ENCODE measurements at places on chromosomes 3 and 15.

DNA sequence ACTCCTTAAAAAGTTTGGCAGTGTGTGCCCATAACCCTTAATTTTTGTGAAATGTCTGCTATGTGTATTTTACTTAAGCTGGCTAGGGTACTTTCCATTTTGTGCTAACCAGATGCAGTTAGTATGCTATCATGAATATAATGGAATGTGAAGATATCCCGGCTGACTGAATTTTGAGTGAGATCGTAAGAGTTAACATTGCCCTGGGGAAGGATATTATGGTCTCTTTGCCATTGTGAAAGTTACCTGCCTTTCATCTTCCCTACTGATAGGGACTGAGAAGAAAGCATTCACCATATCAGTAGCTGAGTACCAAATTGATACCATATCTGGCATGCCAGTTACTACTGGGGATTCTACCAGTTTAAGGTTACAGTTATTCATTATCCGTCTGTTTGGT is 243.2 kb downstream of the UBE2E2 start:
- no peak for DNase-seq

- no peak for DNase-seq
These were observed 35.8 kb upstream of the BCL2L10 start for GRCh38 chr15:52148403-52148802.

DNA sequence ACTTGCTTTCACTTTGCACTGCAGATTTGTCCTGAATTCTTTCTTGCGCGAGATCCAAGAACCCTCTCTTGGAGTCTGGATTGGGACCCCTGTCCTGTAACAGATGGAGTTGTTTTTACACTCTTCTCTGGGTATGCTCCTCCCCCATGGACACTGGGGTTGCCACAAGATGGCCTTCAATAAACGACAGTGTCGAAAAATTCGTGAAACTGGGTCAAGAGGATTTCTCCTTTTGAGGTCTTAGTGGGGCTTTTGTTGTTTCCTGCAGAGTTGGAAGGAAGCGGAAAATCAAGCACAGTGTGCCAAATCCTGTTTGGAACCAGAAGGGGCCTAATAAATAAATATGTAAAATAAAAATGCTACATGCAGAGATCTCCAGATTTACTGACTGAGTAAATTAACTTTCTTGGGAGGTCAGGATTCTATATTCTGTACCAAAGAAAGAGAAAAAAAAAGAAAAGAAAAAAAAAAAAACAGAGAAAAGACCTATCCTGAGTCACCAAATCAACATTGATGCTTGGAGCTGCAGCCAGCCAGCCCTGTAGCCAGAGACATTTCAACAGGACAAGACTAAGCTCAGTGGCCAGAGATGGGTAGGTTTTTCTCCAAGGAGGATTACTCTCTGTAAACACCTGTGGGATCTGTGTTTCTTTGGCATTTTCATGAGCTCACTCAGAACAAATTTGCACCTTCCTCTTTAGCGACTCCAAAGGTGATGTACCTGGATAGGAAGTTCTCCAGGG is 24.8 kb downstream of the CCDC80 start:
- no peak for DNase-seq

- DNase-seq: no peak
These were observed 63.8 kb downstream of the GMPS start for GRCh38 chr3:155934230-155934629.

GRCh38 chr15:65827065-65827464 is 35.0 kb upstream of the DENND4A start:
- DNase-seq: no peak

DNA sequence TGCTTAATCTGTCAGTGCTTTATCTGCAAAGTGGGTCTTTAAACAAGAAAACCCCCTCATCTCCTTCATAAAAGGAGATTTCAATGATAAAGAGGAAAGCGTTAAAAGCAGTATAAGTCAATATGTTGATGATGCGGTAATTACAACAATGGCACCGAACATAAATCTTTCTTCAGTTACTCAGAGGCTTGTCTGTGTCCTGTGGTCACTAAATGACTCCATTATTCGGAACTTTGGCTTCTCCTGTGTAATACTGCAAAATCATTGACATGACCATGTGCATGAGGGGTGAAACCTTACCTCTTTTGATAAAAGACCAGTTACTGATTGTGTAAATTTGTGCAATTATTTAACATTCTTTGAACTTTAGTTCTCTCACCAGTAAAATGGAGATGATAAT is 4.8 kb upstream of the USP3 start:
- no peak for DNase-seq

DNA sequence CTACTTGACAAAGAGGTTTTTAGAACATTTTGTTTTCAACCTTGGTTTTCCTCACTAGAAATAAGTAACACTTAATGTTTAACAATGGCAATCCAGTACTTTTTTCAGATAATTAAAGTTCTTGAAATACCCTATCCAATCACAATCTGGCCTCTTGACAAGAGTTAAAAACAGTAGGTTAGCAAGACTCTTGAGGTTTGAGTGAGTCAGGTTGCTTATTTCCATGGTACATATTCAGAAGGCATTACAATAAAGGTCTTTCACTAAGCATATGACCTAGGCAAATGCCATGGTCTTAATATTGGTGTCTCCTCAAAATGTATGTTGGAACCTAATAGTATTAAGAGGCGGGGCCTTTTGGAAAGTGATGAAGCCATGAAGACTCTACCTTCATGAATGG is 5.6 kb downstream of the SUCNR1 start:
- DNase-seq: no peak

- no peak for DNase-seq
These were observed 66.0 kb downstream of the FLNB start for GRCh38 chr3:58074116-58074715.

DNA sequence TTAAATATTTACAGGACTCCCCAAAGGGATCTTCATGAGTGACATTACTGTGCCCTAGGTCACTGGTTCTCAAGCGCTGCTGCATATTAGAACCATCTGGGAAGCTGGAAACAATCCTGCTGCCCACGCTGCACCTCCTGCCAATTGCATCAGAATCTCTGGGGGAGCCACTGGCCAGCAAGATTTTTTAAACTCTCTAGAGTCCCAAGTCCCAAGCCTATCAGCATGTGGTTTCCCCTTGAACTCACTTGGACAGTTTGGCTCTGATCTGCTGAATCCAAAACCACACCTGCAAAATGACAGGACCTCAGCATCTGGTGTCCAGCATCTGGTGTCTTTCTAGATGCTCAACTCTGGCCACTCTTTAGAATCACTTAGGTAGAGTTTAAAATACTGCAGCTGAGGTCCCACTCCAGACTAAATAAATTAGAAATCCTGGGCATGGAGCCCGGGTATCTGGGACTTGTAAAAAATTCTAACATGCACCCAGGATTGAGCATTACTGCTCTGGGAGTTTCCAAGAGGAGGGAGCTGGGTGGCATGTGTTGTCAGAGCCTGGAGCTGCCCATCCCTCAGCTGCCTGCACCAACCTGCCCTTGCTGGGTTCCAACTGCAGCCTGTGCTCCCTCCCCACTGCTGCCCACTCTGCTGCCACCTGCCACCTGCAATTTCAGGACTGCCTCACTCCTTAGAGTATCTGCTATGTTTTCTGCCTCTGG is 311.3 kb downstream of the SLC9A9 start:
- DNase-seq: no peak

GRCh38 chr3:133851931-133852330 is 43.8 kb downstream of the RAB6B start:
- no peak for DNase-seq

GRCh38 chr3:185726254-185726967 is 98.4 kb downstream of the IGF2BP2 start:
- no peak for DNase-seq

Data from activated T-cell treated with anti-CD3 and anti-CD28 coated beads, Interleukin-2, amount 50 U/mL, for 72 hours (primary cell).